ENCODE measurements at places on chromosomes 3 and 15.

DNA sequence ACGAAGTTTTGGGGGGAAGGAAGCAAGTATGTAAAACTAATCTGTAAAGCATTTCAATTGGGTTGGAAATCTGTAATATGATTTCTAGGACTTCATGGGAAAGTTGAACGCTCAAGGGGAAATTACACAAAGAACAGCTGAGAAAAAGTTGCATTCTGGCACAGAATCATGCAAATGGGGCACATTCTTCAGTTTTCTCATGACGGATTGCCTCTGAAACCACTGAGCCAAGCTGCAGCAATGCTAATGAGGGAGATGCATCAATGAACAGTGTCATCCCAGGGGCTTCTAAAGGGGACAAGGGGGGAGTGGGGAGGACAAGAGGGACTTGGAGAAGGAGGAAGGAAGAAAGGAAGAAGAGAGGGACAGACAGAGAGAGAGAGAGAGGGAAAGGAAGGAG lies 291.4 kb upstream of the ATP11B start:
- no peak for DNase-seq

DNA sequence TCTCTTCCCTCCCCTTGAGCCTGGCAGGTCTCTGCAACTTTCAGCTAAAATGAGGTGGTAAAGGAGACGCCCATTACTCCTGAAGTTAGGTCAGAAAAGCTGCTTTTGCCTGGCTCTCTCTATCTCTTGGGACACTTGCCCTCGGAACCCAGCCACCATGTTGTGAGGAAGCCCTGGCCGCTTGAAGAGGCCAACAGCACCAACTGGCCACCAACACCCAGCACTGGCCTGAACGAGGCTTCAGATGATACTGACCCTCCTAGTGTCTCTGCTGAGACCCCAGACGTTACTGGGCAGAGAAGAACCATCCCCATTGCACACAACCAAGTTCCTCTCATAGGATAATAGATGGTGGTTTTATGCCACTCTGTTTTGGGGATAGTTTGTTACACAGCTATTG lies 49.5 kb upstream of the PCSK6 start:
- no peak for DNase-seq

DNA sequence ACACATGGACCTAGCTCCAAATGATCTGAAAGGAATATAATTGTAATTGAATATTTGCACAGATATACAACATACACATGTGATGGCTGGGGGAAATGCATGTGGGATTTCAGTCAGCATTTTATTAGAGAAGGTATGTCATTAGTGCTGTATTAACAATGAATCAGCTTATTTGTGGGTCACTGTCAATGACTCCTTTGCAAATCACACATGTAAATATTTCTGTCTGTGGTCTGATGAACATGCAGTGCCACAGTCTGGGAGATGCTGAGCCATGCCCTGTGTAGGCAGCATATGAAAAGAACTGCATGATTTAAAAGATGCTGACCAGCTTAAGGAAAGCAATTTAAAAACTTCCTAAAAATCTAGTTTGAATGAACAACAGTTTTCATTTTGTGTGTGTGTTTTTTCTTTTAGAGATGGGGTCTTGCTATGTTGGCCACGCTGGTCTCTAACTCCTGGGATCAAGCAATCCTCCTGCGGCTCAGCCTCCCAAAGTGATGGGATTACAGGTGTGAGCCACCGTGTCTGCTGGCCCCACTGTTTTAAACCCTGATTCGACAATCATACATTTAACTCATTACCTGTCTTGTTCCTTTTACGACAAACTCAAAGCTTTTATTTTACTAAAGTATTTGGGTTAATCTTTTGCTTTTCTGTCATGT lies 803 bp upstream of the B3GNT5 start:
- no peak for DNase-seq

- DNase-seq: no peak
These were observed 13.3 kb downstream of the CPNE9 start for GRCh38 chr3:9716801-9717555.

- no peak for DNase-seq
These were observed 641.7 kb downstream of the NR2F2 start for GRCh38 chr15:96972201-96972600.

DNA sequence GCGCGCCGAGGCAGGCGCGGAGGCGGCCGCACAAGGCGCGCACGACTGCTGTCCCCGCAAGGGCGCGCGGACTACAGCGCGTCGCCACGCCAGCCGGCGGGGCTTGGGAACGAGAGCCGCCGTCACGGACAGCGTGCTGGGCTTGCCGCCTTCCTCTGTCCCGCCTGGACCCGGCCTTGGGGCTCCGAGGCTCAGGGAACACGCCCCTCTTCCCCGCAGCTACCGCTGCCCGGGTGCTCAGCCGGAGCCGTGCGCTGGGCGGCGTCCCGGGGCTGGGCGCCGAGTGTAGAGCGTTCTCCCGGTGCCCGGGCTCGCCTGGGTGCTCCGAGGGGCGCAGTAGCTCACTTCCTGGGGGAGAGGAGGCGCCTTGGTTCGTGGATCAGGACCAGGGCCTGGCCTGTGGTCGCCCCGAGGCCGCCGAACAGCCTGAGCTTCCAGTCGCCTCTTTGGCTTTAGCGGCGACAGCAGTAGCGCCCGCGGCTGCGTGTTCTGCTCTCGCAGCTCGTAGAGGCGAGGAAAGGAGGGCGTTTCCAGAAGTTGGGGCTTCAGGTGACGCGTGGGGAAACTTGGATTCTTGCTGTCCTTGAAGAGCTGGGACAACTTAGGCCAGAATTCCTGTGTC lies 226.7 kb upstream of the C2CD4B start:
- no peak for DNase-seq

- DNase-seq: no peak
These were observed 18.9 kb downstream of the SPINK8 start for GRCh38 chr3:48314542-48314941.

DNA sequence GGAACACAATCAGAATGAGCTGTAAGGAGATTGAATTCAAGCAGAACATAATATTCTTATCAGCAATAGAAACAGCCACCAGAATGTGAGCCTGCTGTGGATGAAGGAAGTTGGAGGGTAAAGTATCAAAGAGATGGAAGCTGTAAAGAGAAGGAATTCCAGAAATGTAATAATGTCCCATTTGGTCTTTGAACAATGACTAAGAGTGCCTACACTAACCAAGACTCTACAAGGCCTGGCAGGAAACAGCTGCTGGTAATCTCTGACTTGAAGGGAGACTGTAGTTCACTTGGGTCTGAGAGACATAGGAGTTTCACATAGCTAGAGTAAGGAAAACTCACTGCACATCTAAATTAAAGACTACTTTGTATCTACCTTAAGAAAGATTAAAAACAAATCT lies 1176.0 kb upstream of the ALCAM start:
- no peak for DNase-seq

- DNase-seq: no peak
These were observed 195.8 kb downstream of the SHQ1 start for GRCh38 chr3:72652395-72652794.

DNA sequence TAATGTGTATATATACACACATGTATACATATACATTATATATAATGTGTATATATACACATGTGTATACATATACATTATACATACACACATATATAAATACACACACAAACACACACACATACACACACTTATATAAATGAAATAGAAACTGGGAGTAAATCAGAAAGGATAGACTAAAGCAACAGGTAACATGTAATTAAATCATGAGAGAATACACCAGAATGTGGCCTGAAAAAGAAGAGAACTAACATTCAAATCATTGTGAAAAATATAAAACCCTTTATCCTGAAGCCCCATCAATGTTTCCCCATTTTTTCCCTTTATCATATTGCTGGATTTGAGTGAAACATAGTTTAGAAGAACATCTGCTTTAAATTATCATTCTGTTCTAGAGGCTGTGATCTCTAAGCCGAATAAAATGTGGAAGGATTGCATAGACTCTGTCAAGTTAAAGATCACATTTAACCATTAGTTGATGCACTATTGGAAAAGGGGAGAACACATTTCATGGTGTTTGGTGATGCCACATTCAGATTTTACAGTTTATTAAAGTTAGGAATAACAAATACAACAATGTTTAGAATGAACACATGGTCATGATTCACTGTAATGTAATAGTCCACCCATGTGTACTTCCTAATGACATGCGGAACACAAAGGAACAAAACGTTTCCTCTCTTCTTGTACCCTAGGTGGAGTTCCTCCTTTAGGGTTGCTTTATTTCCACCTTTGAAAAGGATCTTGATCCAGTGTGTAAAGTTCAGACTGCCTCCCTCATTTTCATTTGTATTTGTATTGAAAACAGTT lies 12.5 kb upstream of the THRB start:
- DNase-seq: no peak

DNA sequence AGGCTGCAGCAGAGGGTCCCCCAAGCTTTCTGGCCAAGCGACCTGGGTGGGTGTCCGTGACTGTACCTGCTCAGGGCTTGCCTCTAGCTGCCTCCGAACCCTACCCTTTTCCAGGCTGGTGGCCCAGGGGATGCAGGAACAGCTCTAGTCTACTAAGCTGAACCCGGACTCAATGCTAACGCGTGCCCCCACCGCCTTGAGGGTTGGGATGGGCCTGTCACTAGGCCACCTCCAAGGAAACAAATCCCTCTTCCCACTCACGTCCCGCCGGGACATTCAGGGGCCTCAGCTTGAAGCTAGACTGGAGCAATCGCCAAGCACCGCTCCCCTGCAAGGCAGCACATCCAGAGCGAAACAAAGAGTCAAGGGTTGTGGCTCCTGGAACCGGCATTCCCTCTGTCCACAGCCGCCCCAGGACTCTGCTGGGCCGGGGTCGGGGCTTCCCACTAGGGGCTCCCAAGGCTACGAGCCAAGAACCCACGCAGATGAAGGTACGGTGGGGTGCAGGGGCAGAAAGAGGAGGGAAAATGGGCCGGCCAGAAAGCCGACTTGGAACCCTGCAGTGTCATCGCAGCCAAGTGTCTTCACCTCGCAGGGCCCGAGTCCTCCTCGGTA lies 2.9 kb downstream of the FBXL22 start:
- DNase-seq: no peak

GRCh38 chr3:186080849-186081438 lies 27.9 kb downstream of the ETV5 start:
- DNase-seq: no peak

DNA sequence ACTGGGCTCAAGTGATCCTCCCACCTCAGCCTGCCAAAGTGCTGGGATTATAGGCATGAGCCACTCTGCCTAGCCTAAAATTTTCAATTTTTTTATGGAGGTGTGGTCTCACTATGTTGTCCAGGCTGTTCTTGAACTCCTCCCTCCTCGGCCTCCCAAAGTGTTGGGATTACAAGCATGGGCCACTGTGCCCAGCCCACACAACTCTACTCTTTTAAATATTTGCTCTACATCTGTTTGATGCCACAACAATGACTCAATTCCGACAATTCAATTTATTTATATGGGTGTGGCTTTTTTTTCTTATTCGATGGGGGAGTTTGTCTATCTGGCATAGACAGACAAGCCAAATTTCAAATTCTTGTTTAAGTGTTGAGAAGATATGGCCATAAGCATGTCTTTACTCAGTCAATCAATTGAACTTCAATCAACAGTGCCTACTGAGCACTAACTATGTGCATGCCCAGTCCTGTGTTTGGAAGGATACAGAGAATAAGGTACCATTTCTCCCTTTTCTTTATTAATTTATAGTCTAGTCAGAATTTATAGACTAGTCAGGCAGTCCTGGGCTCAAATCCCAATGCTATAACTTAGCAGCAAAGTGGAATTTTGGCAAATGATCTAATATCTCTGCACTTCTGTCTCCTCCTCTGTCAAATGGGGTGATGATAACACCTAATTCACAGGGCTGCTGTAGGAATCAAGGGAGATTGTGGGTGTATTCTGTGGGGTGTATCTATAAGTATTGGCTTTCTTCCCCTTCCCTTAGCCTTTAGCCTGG lies 54.6 kb upstream of the PIAS1 start:
- no peak for DNase-seq

DNA sequence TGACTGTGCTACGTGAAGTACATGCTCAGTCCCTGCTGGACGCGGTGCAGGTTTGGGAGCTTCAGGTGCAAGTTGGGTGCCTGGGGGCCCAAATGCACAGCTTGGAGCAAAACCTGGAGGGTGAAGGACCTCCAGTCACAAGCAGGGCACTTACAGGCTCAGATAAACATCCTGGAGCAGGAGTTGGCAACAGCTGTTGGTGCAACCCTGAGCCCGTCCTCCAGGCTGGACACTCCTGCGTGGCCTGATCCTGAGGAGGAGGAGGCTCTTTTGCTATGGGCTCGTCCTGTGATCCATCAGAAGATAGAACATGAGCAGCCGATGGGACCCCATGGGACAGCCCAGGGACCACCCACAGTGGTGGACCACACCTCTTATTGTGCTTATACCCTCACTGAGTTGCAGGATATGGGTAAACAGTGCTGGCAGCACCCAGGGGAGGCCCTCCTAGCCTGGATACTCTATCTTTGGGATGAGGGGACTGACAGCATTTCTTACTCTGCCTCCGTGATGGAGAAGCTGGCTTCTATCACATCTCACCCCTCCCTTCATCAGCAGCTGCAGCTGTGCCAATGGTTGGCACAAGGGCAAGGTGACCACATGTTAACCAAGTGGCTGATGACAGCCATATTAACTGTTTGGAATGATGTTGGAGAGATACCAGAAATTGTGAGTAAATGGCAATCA lies 301.6 kb downstream of the ZPLD1 start:
- DNase-seq: no peak

- no peak for DNase-seq
These were observed 4.3 kb downstream of the PROS1 start for GRCh38 chr3:93969443-93969842.

DNA sequence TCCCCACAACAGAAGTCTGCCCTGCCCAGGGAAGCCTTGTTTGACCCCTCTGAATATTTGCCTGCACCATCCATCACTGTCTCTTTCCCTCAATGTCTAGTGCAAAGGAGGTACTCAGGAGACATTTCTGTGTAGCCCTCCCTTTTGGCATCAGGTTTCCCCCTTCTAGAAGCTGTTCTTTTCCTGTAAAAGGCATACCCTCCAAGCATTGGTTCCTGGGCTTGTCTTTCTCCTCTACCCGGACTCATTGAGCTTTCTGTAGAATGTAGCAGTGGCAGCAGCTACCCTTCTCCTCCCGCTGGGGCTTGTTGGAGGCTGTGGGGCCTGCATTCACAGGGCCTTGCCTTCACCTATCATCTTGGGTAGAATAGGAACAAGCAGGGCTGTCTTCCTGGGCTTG lies 63.5 kb downstream of the CTDSPL start:
- no peak for DNase-seq

- no peak for DNase-seq
These were observed 205.7 kb upstream of the BHLHE40 start for GRCh38 chr3:4773583-4773982.

- DNase-seq: no peak
These were observed 4.8 kb upstream of the VILL start for GRCh38 chr3:37985637-37986320.

- DNase-seq: no peak
These were observed 18.4 kb downstream of the SMAD6 start for GRCh38 chr15:66720206-66721010.

DNA sequence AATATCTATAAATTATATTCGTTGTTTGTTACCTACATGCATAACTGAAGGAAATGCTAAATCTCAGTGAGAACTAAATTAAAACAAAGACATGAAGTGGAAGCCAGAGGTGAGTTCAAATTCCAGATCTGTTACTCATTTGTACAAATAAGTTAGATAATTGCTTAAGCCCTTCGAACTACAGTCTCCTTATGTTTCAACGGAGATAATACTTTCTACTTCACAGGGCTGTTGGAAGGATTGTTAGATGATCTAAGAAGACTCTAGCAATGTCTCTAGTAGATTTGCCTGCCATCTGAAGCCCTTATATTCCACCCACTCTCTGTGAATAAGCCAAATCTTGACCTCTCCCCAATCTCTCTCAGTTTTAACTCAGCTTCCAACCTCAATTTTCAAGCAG lies 125.8 kb downstream of the P2RY1 start:
- DNase-seq: no peak

Measured in hematopoietic multipotent progenitor cell treated with erythropoietin and hydrocortisone succinate and interleukin-3 and kit ligand, for 17 days (in vitro differentiated cells).